ENCODE measurements at places on chromosomes 1 and 21.

- DNase-seq = peak; percentile 48
Observed at GRCh38 chr1:110746644-110747259, 72.0 kb upstream of the KCNA3 start.

DNA sequence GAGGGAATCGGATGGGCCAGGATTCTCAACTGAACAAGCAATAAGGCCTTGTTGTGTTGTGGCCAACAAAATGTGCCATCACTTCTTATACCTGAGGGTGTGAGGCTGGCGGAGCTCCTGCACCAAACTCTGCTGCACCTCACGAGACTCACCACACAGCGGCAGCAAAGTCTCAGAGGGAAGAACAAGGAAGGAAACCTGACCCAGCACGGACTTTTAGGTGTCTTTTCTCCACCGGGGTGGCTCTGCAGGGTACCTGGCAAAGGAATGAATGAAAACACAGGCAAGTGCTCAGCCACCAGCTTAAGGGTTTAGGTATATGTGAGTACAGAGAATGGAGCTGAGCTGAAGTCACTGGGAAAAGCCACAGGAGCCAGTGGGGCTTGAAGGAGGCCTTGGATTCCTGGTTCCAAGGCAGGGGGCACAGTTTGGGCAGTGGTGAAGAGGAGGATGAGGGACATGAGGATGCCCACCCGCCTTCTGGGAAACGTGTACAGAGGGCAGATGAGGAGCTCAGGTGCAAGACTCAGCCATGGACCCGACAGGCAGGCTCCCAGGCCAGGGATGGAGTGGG lies 31.1 kb upstream of the HSD3B1 start:
- DNase-seq = peak; percentile 44

DNA sequence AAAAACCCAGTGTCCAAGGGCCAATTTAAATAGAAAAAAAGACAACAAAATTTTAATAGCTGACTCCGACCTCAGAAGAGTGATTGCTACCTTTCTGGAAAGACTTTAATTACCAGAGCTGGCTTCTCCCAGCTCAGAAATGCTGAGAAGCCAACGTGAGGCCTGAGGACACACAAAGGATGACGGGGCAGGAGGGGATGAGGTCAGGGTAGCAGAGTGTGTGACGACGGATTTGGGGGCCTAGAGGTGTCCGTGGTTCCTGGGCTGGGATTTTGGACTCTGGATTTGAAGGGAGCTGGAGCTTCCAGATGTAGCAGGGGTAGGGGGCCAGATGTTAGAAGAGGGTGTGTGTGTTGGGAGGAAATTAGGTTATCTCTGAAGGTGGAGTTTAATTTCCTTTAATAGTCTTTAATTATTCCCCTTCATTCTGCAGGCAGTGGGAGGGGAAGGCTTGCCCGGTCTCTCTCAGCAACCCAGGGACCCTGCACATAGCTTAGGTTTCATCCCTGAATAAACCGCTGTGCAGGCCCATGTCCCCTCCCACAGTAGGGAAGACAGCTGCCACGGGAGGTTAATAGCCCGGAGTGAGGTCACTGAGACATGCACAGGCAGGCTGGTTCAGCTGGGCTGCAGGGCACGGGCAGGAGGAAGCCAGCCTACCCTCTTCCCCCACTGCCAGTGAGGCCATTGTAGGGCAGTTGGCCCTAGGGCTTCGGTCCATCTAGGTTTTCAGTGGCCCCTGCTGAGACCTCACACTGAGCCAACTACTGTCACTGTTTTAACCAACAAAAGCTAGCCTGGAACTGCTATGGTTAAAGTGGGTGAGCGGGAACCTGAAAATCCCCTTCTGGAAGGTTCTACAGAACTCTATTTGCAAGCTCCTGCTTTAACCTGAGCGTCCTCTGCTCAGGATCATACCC lies 3.8 kb upstream of the PADI3 start:
- no peak for DNase-seq

- no peak for DNase-seq
Observed at GRCh38 chr1:2448098-2448445, 28.0 kb upstream of the PLCH2 start.

DNA sequence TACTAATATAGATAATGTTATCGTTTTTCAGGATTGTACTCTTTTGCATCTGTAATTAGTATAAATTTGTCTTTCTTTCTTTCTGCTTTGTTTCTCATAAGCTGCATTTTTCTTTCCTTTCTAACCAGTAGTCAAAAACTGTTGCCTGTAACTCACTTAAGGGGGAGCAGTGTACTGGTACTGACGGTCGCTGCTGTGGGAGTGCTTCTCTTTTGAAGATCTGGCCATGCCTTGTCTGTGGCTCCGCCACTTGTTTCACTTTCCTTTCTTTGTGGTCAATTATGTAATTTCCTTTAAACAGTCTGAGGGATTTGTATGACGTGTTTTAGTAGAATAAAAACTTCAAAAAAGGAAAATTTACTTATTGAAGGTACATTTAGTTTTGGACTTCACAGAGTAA lies 37.0 kb downstream of the MIA3 start:
- DNase-seq = no peak

- DNase-seq = no peak
Observed at GRCh38 chr1:146032631-146033219, 11.2 kb upstream of the HJV start.

DNA sequence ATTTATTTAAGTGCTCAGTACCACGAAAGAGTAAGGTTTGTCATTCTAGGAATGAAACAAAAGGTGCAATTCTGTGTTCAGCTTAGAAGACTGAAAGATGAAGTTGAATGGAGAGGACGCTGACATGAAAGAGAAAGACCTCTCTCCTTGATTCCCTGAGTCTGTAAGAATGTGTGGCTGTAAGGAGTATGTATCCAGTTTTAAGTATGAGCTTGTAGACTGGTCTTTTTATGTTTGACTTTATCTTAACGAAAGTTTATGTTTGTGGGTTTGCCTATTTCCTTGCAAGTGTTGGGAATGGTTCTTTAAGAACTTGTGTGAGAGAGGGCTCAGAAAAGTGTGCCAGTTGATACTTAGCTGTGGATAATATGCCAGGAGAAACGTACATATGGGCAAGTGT lies 1.4 kb downstream of the CHD1L start:
- no peak for DNase-seq

DNA sequence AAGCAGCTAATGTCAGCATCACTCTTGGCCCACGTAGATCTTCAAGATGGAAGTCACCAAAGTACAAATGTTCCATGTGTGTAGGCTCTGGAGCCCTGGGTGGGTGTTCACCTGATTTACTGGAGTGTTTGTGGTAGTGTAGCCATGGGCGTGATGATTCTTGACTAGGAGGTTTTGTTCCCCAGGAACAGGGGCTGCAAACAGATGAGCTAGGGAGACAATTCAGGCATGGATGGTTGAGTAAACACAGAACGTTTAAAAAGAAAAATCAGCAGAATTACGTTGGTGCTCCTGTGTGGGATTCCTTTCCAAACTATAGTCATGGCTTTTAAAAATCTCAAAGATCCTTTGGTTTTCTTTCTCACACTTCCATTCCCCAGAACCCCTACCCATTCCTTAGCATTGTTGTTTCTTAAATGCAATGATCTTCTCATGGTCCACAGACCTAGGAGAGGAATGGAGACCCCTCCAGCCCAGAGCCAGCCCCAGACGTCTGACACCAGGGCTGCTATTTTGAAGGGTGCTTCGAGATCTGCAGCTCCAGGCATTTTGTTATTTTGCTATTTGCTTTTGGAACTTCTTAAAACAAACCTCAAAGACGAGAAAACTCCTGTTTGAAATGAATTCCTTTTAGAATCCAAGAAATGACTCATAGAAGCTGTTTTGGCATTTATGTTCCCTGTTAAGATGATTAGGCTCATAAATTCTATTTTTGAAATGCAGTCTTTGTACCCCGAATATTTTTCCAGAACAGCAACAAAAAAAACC lies 115.1 kb downstream of the ETS2 start:
- no peak for DNase-seq

DNA sequence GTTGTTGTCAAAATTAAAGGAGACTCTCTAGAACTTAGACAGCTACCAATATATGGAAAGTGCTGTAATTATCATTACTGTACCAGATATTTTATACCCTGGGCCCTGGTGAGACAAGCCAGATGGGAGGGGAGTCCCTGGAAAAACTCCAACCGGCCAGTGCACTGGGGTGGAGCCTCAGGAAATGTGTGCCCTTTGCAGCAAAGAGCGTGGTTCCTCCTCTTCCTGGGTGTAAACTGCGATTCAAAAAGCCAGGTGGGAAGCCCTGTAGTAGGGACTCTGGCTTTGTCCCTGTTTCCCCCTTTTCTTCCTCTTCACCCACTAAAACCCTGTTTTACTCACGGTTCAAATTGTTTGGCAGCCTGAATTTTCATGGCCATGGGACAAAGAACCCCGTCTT lies 812.3 kb downstream of the PLA2G4A start:
- DNase-seq = no peak

- no peak for DNase-seq
Observed at GRCh38 chr1:198359024-198359653, 181.3 kb downstream of the ATP6V1G3 start.

DNA sequence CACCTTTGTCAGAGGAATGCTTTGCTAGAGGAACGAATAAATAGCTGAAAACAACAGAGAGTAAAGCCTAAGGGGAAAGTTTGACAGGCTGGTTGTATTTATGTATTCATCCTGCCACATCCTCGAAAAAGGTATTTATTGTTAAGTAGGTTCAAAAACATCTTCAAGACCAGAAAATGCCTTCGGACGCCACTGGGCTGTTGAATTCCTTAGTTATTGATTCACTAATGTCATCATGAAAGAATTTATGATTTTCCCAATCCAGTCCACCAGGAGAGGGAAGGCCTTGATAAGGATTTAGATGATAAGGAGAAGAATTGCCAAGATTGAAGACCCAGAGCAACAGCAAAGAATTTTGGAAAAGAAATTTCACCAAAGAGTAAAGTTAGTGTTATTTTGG lies 35.2 kb upstream of the MAB21L3 start:
- no peak for DNase-seq

- no peak for DNase-seq
Observed at GRCh38 chr1:224617410-224618355, 1.6 kb downstream of the CNIH3 start.

GRCh38 chr1:94753171-94753972 lies 66.8 kb upstream of the SLC44A3 start:
- DNase-seq = no peak

DNA sequence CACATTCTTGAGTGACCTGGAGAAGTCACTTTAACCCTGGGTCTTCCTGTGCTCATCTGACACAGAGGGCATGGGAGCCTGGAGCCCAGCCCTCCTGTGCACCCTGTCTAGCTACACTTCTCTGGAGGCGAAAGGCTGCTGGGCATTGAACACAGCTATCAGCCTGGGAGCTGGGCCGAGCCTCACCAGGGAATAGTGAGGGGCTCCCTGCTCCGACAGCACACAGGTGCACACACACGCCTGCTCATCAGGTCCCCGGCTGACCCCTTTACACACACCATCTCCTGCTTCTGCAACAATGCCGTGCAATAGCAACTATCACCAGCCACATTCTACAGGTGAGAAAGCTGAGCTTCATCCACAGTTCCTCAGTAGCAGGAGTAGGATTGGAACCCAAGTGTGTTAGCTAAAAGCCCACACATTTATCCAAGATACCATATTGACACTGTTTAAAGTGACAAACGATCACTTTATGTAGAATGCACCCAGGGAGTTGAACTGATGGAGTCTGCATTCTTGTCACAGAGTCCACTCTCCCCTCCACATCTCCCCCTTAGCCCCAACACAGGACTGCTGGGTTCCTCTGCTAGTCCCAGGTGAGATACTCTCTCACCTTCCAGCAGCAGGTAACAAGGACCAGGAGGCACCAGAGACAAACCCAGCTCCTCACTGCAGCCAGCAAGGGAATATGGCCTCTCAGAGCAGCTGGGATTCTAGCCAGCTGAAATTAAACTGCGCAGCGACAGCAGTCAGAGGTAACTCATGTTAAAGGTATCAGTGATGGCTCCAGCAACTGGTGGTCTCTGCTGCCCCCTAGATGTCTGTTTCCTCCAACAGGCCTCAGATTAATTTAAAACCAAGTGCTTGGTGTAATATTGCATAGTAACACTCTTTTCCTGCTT lies 18.3 kb upstream of the CAPN8 start:
- peak; percentile 64 for DNase-seq

- no peak for DNase-seq
Observed at GRCh38 chr1:229848752-229849677, 218.0 kb upstream of the GALNT2 start.

GRCh38 chr1:59671066-59671952 lies 143.4 kb upstream of the HOOK1 start:
- no peak for DNase-seq

DNA sequence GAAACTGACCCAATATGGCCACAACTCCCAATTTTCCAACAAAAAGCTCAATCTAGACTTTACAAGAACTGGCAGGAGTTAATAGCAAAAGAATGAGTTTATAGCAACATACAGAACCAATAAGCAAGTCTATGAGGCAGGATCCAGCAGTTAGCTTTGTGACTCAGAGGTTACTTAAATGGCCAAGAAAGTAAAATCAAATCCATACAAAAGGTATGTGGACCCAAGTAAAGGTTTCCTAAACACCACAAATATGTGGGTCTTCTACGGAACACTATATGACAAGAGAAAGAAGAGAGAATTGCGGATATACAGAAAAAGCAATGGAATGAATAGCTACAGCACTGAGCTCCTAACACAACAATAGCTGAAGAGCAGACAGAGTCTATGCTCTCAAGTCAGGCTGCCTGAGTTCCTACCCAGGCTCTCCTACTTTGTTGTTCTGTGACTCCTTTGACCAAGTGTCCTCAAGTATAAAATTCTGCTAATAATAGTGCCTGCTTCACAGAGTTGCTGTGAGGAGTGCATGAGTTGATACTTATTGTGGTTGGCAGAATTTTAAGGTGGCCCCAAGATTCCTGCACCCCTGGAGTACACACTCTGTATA lies 204.3 kb downstream of the SMYD3 start:
- DNase-seq = no peak

DNA sequence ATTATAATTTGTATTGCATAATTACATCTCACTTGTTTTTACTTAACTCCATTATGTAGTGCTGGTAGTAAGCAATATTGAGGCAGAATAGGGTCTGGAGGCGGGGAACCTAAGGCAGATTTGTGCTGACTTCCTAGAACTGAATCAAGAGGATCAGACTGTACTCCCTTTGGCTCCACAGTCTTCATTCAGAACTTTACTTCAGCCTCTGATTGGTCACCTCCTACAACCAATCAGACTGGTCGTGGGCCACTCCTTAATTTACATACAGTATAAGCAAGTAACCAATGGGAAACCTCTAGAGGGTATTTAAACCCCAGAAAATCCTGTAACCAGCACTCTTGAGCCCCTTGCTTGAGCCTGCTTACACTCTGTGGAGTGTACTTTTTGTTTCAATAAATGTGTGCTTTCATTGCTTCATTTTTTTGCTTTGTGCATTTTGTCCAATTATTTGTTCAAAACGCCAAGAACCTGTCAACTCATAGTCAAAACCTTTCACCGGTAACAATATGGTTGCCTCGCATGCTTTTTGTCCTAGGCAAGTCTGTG lies 31.6 kb downstream of the ZBTB8OS start:
- no peak for DNase-seq

GRCh38 chr1:226638608-226639007 lies 90.0 kb downstream of the STUM start:
- DNase-seq = no peak

DNA sequence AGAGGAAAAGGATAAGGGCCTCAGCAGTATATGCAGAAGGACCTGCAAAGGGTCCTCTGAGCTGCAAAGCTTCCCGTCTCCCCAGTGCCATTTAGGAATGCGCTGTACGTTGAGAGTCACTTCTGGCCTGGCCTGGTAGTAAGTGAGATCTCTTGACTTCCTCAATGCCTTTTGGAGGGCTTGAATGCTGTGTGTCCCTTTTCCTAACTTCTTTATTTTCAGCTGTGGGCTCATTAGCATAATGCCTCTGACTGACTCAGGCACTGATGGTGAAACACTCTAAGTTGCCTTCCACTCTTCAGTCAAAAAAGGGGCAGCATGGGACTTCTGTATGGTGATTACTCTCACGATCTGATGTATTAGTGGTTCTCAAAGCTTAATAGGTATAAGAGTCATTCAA lies 49.9 kb downstream of the XCL1 start:
- no peak for DNase-seq

Data from liver (tissue), 10 donors.